ENCODE measurements at places on chromosomes 4 and X.

- DNase-seq, result no peak
Measured at GRCh38 chr4:141177171-141177570, 43.5 kb upstream of the ZNF330 start.

- DNase-seq, result no peak
Measured at GRCh38 chr4:71257761-71258160, 81.1 kb upstream of the SLC4A4 start.

DNA sequence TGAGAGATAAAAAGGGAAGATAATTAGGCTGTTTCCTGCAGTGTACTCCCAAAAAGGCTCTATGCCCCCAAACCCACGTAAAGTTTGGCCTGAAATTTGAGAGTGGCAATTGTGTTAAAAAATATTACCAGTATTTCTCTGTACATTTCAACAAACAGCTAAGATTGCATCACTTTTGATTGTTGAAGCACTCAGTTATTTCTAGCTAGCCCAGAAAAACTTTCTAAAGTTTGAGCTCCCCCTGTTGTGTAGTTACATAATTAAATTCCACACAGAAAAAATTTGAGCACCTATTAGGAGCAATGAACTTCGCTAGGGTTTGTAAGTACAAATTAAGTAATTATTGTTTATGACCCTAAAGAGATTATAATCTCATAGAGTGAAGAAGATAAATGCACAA, 109.4 kb downstream of the DLG3 start:
- peak; percentile 52 for DNase-seq

DNA sequence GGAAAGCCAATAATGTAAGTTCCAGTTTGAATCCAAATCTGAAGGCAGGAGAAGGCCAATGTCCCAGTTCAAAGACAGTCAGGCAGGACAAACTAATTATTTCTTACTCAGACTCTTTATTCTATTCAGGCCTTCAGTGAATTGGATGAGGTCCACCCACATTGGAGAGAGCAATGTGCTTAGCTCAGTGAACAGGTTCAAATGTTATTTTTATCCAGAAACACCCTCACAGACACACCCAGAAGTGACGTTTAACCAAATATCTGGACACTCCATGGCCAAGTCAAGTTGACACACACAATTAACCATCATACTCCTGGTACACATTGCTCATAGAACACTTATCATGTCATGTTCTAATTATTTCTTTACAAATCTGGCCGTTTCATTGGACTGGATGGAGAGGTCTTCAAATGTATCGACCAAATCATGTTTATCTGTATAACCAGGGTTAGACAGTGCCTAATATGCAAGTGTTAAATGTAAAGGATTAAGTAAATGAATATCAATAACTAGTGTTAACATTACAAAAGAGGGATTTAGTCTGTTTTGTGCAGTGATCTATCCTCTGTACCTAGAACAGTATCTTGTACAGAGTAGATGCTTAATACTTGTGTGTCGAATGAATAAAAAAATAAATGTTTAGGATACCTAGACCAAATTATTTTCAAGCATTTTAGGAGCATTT, 27.1 kb upstream of the XK start:
- no peak for DNase-seq

DNA sequence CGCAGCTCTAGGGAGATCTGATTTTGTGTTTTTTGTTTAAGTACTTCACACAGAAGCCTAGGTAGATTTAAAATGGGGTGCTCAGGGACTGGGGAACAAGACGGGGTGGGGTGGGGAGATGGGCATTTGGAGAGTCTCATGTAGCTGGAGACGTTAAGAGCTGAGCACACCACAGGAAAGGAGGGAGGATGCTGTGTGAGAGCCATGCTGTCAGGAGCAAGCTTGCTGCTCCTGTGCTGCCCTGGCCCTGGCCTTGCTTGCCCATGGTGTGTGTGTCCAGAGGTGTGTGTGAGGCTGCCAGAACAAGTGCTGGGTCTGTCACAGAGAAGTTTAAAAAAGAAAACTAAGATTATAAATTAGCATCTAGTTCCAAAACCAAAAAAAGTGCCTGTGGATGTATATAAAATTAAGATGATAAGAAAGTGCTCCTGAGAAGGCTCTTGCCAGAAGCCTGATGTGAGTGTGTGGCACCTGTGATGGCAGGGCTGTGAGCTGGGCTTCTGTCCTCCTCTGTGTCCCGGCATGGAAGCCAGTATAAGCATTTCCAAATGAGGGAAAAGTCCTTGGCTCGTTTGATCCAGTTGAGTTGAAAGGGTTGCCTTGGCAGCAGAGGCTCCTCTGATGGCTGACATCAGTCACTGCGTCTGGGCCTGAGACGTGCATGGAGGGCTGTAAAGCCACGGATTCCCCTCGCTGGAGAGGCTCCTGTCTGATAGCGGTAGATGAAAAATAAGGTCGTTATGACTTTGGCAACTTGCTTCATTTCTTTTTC, 63.5 kb downstream of the NELFA start:
- DNase-seq, result no peak

- DNase-seq, result peak; percentile 47
Measured at GRCh38 chr4:102338405-102338804, 6.9 kb downstream of the SLC39A8 start.

DNA sequence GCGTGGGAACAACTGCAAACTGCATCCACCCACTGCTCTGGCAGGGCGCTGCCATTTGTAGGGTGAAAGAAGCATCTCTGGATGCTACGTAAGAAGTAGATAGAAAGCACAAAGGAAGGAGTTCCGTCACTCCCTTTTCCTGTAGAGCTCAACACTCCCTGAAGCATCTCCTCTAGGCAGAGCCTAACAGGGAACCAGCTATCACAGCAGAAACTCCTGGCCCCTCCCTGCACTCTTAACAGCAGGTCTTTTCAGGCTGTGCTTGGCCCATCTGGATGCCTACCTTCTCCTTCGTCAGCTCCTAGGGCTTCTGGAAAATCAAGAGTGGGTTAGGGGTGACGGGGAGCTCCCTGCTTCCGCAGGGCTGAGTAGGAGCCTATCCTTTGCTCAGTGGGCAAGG, 112.9 kb upstream of the TLL1 start:
- no peak for DNase-seq

- DNase-seq, result peak; percentile 15
Measured at GRCh38 chr4:106795326-106795725, 240.8 kb downstream of the DKK2 start.

DNA sequence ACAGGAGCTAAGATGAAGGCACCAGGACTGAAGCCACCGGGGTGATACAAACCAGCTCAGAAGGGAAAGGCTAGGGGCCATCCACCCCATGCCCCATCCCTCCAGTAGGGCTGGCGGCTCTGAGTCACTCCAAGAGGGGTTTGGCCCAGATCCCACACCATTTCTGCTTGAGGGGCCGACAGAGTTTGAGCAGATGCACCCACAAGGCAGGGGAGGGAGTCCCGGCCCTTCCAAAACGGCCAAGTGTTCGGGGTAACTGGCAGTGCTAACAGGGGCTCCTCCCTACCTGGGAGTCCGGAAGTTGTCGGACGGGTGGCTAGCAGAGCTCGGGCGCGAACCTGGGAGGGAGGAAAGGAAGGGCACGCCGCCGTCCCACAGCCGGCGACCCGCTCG, 412 bp downstream of the SLC10A3 start:
- DNase-seq, result peak; percentile 38

DNA sequence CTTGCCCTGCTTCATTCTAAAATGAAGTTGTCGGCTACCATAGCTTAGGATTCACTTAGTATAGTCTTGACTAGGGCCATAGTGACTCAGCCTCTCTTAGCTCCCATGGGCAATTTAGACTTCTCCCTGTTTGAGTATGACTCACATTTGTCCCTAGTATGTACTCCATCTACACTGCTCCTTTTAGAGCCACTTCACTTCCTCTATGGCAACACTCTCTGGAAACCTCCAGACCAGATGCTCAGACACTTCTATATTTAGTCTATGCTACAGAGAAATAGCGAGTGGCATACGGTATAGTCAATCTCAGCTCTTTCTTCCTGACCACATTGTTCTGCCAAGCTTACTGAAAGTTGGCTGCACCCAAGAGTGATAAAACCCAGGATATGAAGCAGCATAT, 11.2 kb downstream of the MEPE start:
- DNase-seq, result peak; percentile 65

DNA sequence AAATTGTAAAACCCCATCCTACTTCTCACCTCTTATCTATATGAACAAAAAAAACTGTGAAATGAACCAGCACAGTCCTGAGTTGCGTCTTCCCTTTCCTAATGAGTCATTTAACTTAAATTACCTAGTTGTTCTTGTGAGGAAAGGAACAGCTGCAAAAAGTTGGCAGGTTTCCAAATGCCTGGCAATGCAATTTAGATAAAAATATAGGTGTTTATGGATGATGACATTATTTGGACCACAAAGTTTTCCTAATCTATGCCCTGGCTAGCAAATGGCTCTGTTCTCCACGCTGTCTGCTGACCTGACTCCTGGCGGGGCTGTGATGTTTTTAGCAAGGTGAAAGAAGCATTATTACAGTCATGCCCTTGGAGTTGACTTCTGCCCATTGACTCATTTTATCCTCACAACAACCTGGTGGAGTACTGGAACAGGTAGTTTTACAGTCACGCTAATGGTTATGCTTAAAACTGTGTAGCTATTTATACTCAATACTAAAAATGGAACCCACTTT, 29.8 kb upstream of the RELL1 start:
- peak; percentile 62 for DNase-seq

DNA sequence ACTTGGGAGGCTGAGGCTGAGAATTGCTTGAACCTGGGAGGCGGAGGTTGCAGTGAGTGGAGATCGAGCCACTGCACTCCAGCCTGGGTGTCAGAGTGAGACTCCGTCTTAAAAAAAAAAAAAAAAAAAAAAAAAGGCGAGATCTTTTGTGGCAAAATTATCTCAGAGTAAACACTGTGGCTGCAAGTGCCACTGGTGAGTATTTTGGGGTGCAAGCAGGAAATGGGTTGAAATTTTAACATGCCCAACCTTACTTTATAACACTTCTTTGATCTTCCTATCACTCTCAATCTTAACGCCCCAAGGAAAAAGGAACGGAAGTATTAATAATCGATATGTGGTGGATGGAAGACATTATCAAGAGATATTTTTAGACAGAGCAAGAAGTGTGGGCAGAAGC, 32.1 kb downstream of the SLC34A2 start:
- DNase-seq, result no peak

- peak; percentile 16 for DNase-seq
Measured at GRCh38 chrX:32871636-32872035, 339.7 kb downstream of the DMD start.

GRCh38 chr4:123299212-123299691, 97.3 kb upstream of the SPRY1 start:
- peak; percentile 89 for DNase-seq

- DNase-seq, result no peak
Measured at GRCh38 chrX:132015875-132016274, 7.2 kb upstream of the STK26 start.

GRCh38 chr4:106268786-106269185, 47.2 kb downstream of the TBCK start:
- DNase-seq, result peak; percentile 13

DNA sequence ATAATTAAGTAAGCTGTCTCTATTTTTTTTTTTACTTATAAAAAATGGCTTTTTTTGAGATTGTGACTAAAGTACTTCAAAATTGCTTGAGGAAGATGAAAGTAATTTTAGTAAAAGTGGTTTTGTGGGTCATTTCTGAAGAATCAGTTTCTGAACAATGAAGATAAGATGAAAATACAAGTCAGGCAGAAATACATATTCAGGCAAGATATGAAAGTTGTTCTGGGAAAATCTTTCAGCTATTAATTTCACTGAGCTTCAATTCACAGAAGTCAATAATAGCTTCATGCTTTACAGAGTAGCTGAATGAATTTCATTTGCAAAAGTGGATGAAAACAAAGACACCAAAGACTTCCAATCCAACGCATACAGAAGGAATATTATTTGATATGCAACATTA, 305.2 kb upstream of the ARSJ start:
- no peak for DNase-seq

Data from choroid plexus epithelial cell (primary cell).